Karpas-422 (cell line): ENCODE measurements at places on chromosomes 7 and 10. TPM values are rescaled to one million over a fixed set of nuclear protein-coding genes. Genes with fewer than 3 reads are reported as not detected.
A peak's percentile ranks its signal among the peaks of the same experiment; 100 is the strongest.

DNA sequence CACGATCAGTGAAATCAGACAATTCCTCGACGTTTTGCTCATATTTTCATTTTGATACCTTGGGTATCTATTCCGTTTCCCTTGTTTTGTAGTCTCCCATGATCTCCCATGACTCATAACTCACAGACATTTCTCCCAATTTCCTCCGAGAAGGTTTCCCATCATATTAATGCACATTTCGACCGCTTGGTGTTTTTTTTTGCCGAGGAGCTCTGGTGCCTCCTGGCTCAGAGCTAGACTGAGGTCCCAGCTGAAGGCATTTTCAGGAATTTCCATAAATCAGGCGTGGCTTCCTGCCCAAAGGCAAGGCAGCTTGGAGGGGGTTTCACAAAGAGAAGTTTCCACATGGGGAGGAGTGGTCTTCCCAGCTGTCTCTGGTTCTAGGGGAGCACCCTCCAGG lies 148.2 kb upstream of the TNS3 start:
- no peaks in the 10 kb centered on the region for H3K27me3 ChIP-seq
- H3K4me1 ChIP-seq, result peaks cover 1% of the 10 kb centered on the region
- H3K27ac ChIP-seq, result no peak overlapping the region
- no peak for DNase-seq

DNA sequence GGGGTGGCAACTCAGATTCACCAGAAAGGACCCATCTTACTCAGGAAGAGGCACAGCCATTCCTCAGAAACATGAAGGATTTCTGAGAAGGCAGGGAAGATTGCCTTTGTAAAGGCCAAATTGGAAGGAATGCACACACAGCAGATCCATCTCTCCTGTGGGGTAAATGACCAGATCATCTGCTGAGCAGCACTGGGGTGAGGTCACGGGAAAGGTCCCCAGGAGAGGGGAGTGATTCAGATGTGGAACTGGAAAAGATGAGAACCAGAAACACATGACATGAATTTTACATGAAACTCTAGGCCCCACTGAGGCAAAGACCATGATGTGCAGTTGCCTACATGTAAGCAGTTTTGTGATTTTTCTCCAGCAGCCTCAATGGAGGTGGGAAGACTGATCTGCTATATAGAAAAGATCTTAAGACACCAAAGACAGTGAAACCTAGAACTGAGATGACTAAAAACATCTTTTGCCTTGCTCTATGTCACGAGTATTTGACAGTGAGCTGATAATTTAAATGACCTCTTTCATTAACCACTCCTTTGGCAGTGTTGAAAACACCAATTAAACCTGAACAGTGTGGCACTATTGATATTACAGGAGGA lies 91.6 kb downstream of the AMPH start:
- no peaks in the 10 kb centered on the region for H3K27me3 ChIP-seq
- no peak overlapping the region for H3K4me3 ChIP-seq
- no peaks in the 10 kb centered on the region for H3K4me1 ChIP-seq
- H3K27ac ChIP-seq, result no peak overlapping the region
- H3K36me3 ChIP-seq, result no peaks in the 10 kb centered on the region
- no peak for DNase-seq

- no peaks in the 10 kb centered on the region for H3K27me3 ChIP-seq
- no peaks in the 10 kb centered on the region for H3K4me1 ChIP-seq
- DNase-seq, result no peak
- H3K36me3 ChIP-seq, result peaks cover 64% of the 10 kb centered on the region
- H3K4me3 ChIP-seq, result no peak overlapping the region
- no peak overlapping the region for H3K27ac ChIP-seq
Measured at GRCh38 chr10:3099291-3100092, 32.1 kb downstream of the PFKP start.

GRCh38 chr7:4845740-4846142 lies 16.1 kb downstream of the PAPOLB start:
- H3K4me1 ChIP-seq, result no peaks in the 10 kb centered on the region
- no peak overlapping the region for H3K4me3 ChIP-seq
- no peak overlapping the region for H3K27ac ChIP-seq

GRCh38 chr10:51342381-51342780 lies 268.1 kb downstream of the PRKG1 start:
- no peak for DNase-seq
- H3K27ac ChIP-seq, result no peak overlapping the region
- no peak overlapping the region for H3K4me3 ChIP-seq
- H3K36me3 ChIP-seq, result no peaks in the 10 kb centered on the region
- H3K27me3 ChIP-seq, result no peaks in the 10 kb centered on the region
- H3K4me1 ChIP-seq, result no peaks in the 10 kb centered on the region

DNA sequence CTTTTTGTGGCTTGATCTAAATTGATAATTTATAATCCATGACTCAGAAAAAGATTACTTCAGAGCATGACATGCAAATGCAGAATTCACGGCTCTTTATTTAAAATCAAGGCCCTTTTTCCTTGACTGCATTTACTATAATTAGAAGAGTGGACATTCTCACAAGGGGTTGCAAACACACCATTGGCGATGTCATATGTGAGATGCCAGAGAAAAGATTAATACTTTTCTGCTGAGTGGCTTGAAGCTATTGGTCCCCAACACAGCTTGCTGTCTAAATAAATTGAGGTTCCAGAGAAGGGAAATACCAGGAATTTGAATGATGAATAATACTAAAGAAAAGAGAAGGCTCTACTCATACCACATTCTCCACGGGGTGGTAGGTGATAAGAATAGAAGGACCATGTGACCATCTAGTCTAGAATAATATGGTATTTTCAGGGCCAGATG lies 78.7 kb upstream of the ARID5B start:
- DNase-seq, result no peak
- H3K27ac ChIP-seq, result no peak overlapping the region
- H3K27me3 ChIP-seq, result no peaks in the 10 kb centered on the region
- no peaks in the 10 kb centered on the region for H3K36me3 ChIP-seq

GRCh38 chr10:116084161-116084560 lies 188.8 kb downstream of the GFRA1 start:
- H3K4me3 ChIP-seq, result no peak overlapping the region
- no peak overlapping the region for H3K27ac ChIP-seq
- no peaks in the 10 kb centered on the region for H3K36me3 ChIP-seq
- no peak for DNase-seq

DNA sequence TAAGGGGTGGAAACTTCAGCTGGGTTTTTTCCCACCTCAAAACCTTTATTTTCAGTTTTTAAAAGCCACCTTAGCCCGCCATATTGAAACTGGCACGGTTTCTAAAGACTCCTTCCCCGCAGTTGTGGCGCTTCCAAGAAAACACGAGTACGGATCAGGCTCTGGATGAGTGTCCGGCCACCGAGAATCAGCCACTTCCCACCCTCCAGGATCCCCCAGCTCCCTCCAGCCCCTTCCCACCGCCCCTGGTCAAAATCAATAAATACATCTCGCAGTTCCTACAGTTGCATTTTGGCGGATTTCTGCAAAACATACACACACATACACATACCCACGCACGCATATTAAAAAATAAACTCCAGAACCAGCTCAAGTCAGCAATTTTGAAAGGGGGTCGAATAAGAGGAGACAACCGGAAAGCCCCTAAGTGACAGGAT lies 1.1 kb downstream of the SFMBT2 start:
- no peaks in the 10 kb centered on the region for H3K27me3 ChIP-seq
- H3K27ac ChIP-seq, result peak overlapping the region; percentile 91
- peak overlapping the region; percentile 81 for H3K4me3 ChIP-seq
- peak; percentile 59 for DNase-seq

DNA sequence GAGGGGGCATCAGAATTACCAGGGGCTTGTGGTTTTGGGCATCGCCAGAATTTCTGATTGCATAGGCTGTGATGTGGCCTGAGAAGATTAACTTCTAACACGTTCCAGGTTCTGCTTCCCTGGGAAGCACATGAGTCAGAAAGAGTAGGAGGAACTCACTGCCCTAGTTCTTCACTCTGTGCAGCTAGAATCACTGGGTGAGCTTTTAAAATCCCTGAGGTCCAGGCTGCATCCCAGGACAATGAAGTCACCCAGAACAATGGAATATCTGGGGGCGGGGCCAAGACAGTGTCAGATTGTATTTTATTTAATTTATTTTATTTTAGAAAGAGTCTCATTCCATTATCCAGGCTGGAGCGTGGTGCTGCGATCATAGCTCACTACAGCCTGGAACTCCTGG lies 636.5 kb downstream of the CALN1 start:
- H3K36me3 ChIP-seq, result no peaks in the 10 kb centered on the region
- no peak overlapping the region for H3K27ac ChIP-seq
- H3K4me3 ChIP-seq, result no peak overlapping the region
- no peak for DNase-seq
- no peaks in the 10 kb centered on the region for H3K27me3 ChIP-seq

Gene OR9A2
- total RNA-seq, result not detected in 2 replicates

Gene PRSS2
- total RNA-seq, result not detected in 2 replicates

Gene AKR1C3
- total RNA-seq, result not detected in 2 replicates

Gene AKR1C2
- total RNA-seq, result not detected in 2 replicates
